Endothelial cell (in vitro differentiated cells): ENCODE measurements at places on chromosomes 3 and 15. TPM values are rescaled to one million over a fixed set of nuclear protein-coding genes. Genes with fewer than 3 reads are reported as not detected.

The SCN11A gene
- total RNA-seq: 0.69 TPM

The ROBO2 gene
- 2.5 TPM for total RNA-seq

The PSTPIP1 gene
- total RNA-seq: not detected

GRCh38 chr3:161070252-161070930 is 34.8 kb downstream of the B3GALNT1 start:
- DNase-seq: no peak

DNA sequence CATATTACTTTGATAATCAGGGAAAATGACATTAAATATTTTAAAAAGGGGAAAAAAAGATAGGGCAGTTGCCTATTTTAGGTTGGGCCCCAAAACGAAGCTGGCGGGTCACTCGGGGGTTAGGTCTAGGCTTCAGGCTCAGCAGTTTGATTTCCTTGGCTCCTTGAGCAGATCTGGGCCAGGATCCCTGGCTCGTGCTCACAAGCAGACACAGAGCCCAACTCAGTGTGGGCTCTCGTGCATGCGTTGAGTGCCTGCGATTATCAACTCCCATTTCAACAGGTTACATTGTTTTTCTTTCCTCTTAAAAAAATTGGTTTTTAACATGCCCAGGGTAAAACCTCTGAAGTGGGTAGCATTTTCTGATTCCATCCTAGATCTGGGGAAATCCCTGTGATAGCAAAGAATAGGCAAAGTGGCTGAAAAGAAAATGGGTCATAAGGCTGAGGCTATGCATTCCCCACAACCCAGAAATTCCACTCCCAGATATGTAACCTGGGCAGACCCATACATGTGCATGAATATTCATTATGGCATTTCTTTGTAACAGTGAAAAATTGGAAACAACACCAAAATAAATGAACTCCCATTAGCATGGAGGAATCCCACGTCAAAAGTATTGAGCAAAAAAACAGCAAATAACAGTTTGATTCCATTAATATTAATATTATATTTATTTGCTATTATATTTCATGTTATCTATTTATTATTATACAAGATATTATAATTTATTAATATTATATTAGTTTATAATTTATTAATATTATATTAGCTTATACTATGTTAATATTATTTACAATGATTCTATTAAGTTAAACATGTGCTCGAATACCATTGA is 27.8 kb downstream of the FAM43A start:
- no peak for DNase-seq

DNA sequence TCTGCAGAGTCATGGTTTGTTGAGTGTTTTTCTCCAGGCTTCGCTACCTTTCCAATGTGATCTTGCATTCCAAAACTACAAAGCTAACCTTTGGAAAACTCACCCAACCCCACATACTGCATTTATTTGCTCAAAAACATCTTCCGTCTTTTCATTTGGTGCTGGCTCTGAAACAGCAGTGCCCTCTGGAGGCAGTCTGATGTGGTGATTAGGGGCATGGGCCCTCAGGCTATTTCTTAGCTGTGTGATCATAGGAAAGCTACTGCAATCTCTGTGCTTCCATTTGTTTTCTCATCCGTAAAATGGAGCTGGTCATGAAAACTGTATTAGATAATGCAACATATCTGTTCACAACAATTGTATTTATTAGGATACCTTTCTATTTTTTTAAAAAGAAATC is 47.0 kb downstream of the MTHFS start:
- peak; percentile 58 for DNase-seq

The CYP1A2 gene
- total RNA-seq: not detected

DNA sequence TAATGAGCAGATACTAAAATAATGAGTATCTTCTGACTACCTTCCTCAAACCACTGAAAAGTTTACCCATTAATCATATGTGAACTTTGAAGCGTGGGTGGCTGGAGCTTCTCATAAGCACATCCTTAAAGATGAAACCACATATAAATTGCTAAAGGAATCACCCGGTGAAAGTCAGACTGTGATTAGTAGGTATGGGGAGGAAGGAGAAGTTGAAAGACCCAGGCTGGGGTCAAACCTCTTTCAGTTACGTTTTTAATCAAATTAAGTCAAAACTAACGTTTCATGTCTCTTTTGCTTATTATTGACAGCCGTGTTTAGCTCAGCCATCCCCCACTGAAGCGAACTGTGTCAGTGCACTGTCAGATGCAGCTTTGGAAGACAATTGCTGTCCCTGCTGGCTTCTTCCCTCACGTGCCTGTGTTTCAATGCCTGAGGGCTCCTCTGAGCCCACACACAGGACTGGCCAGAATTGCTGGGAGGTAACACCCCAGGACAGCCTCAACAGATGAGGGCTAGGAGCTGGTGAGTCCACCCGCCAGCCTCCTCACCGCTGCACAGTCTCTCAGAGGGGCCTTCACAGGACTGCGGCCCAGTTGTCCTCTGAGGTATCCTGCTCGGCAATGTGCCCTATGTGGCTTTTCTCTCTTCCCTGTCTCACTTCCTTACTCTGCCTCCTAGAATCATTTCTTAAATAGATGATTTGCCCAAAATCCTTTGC is 29.3 kb upstream of the SH3BP5 start:
- no peak for DNase-seq

DNA sequence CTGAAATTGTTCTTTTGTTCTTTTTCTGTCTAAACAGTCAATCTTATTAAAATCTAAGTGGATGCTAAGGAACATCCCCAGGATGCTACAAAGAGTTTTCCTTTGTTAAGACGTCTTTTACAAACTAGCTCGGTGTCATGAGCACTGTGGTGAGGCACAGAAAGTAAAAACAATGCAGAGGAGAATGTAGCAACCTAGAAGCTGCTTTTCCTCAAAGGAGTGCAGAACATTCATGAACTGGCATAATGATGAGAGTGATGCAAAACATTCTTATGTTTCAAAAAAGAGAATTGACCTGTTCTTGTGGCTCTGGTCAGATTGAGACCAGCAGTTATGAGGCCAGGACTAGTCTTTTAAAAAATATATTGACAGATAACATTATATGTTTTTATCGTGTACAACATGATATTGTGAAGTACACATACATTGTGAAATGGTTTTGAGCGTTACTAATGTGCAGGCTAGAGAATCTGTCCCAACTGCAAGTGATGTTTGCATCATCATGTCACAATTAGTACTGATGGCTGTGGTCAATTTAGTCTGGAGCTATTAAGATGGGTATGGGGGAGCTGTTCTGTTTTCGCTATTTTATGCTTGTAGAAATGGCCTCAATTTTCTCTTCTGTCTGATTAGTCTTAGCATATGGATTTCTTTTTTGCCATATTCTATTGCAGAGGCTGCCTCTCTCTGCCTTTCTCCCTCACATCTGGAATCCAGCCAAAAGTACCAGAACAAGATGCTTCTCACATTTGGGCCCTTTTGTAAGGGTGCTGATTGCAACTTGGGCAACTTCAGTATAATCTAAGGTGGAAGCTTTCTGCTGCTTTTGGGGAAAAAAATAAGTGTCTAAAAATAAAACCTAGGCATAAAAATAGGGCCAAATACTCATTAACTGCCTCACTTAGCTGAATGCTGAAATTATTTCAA is 50.2 kb downstream of the HHLA2 start:
- DNase-seq: no peak

The NLGN1 gene
- 27.6 TPM for total RNA-seq

GRCh38 chr3:129056451-129057173 is 4.0 kb upstream of the GP9 start:
- no peak for DNase-seq

- no peak for DNase-seq
Observed at GRCh38 chr3:141332416-141332815, 35.9 kb upstream of the ZBTB38 start.

- DNase-seq: no peak
Observed at GRCh38 chr3:76627236-76627635, 412.7 kb upstream of the ROBO2 start.

DNA sequence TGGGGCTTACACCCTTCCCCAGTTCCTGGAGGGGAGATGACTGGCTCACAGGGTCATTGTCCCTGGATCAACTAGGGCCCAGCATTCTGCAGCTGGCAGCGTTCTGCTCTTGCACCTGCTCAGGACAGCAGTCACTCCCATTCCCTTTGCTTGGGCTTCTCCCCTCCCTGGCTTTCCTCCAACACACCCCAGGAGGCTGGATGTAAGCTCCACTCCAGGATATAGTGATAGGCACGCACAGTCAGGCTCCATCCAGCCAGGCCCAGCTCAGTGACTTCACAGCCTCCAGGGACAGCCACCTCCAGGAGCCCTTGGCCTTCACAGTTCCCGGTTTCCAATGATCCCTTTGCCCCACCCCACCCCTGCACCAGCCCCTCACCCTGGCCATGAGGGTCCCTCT is 1.9 kb downstream of the SPTBN5 start:
- DNase-seq: no peak

DNA sequence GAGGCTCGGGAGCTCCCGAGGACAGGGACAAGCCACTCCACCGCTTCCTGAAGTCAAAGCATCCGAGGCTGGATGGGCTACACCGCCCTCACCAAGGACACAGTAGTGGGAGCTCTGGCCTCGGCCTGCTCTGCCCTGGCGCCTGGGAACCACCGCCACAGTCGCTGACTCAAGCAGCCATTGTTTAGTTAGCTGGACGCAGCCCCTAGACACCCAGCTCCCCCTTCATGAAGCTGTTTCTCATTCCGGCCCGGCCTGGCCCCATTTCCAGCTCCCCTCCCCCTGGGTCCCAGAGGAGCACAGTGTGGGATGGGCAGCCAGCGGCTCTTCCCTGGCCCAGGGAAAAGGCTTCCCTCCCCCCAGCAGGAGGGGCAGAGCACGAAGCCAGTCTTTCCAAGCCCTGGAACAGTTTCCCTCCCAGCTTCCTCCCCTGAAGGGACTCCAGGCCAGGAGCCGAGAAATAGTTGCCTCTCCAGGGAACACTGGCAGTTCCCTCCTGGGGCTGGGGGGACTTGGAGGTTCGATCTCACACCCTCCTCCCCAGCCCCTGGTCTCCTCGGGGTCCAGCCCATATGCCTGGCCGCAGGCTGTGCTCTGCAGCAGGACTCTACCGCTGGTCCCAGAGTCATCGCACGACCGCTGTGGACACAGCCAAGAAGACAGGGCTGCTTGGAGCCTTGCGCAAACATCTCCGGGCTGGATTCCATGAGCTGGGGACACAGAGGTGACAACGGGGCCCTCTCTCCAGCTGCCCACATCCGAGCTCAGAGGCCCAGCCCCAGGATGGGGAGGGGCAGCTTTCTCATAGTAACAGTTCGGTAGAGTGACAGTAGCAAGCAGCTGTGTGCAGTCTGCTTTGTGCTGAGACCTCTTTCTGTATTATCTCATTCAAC is 10.0 kb downstream of the PLXND1 start:
- no peak for DNase-seq

GRCh38 chr15:85661859-85662258 is 132.9 kb downstream of the KLHL25 start:
- DNase-seq: no peak

DNA sequence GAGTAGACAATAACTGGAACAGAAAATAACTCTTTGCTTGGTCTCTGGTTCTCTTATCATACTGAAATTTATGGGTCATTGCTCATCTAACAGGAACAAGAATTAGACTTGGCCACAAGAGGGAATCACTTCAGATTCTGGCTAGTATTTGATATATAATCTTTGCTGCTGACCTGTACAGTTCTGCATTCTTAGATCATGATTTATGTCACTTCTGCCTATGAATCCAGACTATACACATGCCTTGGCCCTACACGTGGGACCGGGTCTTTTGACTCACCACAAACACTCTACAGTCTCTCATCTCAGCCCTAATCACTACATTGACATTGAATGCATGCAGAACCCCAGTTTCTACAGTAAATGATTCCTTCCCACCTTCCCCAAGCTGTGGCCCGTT is 162.5 kb upstream of the SOX2 start:
- no peak for DNase-seq
